ENCODE measurements at places on chromosomes 6 and 20. TPM values are rescaled to one million over a fixed set of nuclear protein-coding genes. Genes with fewer than 3 reads are reported as not detected.

- no peak for DNase-seq
- H3K4me3 ChIP-seq: peak overlapping the region; percentile 89
- peaks cover 42% of the 10 kb centered on the region for H3K4me1 ChIP-seq
- H3K27ac ChIP-seq: peak overlapping the region; percentile 36
- peaks cover 16% of the 10 kb centered on the region for H3K27me3 ChIP-seq
These were observed 401 bp upstream of the PHF3 start for GRCh38 chr6:63635215-63635587.

GRCh38 chr6:108528878-108529277, 31.8 kb upstream of the FOXO3 start:
- H3K27ac ChIP-seq: no peak overlapping the region
- no peak for DNase-seq
- H3K4me3 ChIP-seq: no peak overlapping the region

GRCh38 chr6:232982-233640, 59.2 kb upstream of the DUSP22 start:
- peaks cover 16% of the 10 kb centered on the region for H3K4me1 ChIP-seq
- no peaks in the 10 kb centered on the region for H3K27me3 ChIP-seq
- no peak overlapping the region for H3K4me3 ChIP-seq
- peak overlapping the region; percentile 57 for H3K27ac ChIP-seq

GRCh38 chr6:6436946-6437345, 116.5 kb upstream of the F13A1 start:
- no peak for DNase-seq
- no peak overlapping the region for H3K27ac ChIP-seq
- H3K27me3 ChIP-seq: peaks cover 10% of the 10 kb centered on the region
- no peak overlapping the region for H3K4me3 ChIP-seq
- peaks cover 2% of the 10 kb centered on the region for H3K36me3 ChIP-seq

GRCh38 chr6:15513801-15514711, 148.8 kb downstream of the DTNBP1 start:
- H3K36me3 ChIP-seq: peaks cover 20% of the 10 kb centered on the region
- H3K27ac ChIP-seq: peak overlapping the region; percentile 27
- peaks cover 5% of the 10 kb centered on the region for H3K4me1 ChIP-seq
- H3K4me3 ChIP-seq: no peak overlapping the region
- no peaks in the 10 kb centered on the region for H3K27me3 ChIP-seq

DNA sequence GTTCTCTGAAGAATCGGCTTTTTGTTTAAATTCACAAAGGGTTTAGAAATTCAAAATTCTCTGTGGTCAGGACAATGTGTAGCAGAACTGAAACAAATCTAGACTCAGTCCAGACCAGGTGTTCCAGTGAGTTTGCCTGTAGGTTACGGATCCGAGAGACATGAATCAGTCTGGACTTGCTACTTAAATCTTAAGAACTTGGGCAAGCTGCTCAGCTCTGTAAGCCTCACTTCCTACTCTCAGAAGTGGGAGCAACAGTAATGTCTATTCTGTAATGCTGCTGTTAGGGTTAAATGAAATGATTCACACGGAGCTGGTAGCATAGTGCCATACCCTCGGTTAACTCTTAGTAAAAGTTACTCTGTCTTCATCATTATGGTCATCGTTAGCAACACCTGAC, 37.7 kb downstream of the HECA start:
- H3K36me3 ChIP-seq: peaks cover 9% of the 10 kb centered on the region
- H3K27ac ChIP-seq: no peak overlapping the region
- no peak overlapping the region for H3K4me3 ChIP-seq

DNA sequence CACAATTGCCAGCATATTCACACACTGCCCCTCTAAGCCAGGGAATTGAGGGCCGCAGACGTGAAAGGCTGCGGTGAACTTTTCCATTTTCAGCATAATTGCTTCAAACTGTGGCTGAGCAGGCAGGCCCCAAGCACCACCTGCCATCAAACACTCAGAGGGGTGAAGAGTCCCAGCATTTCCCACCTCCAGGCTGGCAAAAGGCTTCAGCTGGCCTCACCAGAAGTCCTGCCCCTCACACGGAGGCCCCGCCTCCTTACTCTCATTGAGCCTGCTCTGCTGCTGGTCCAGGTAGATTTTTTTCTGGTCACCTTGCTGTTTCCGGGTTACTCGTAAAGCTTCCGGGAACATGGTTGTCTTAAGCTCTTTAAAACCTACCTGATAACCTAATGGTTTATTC, 52.0 kb upstream of the PRELID3B start:
- no peaks in the 10 kb centered on the region for H3K4me1 ChIP-seq
- H3K36me3 ChIP-seq: no peaks in the 10 kb centered on the region
- DNase-seq: no peak
- no peaks in the 10 kb centered on the region for H3K27me3 ChIP-seq
- H3K27ac ChIP-seq: no peak overlapping the region
- H3K4me3 ChIP-seq: no peak overlapping the region

- no peak overlapping the region for H3K4me3 ChIP-seq
- peaks cover 6% of the 10 kb centered on the region for H3K4me1 ChIP-seq
- no peaks in the 10 kb centered on the region for H3K27me3 ChIP-seq
- H3K27ac ChIP-seq: no peak overlapping the region
These were observed 18.4 kb upstream of the LAMA4 start for GRCh38 chr6:112272799-112273198.

GRCh38 chr6:12150812-12151432, 138.8 kb downstream of the HIVEP1 start:
- H3K27ac ChIP-seq: no peak overlapping the region
- no peak overlapping the region for H3K4me3 ChIP-seq
- H3K36me3 ChIP-seq: peaks cover 6% of the 10 kb centered on the region
- no peak for DNase-seq
- no peaks in the 10 kb centered on the region for H3K27me3 ChIP-seq

- peaks cover 15% of the 10 kb centered on the region for H3K4me1 ChIP-seq
- H3K36me3 ChIP-seq: no peaks in the 10 kb centered on the region
- no peaks in the 10 kb centered on the region for H3K27me3 ChIP-seq
- no peak for DNase-seq
- no peak overlapping the region for H3K27ac ChIP-seq
- no peak overlapping the region for H3K4me3 ChIP-seq
These were observed 223.4 kb downstream of the FARS2 start for GRCh38 chr6:5484692-5485091.

- peak; percentile 76 for DNase-seq
- H3K36me3 ChIP-seq: peaks cover 4% of the 10 kb centered on the region
- H3K27me3 ChIP-seq: no peaks in the 10 kb centered on the region
- H3K4me3 ChIP-seq: peak overlapping the region; percentile 33
These were observed 38.8 kb downstream of the SRC start for GRCh38 chr20:37384683-37385174.

DNA sequence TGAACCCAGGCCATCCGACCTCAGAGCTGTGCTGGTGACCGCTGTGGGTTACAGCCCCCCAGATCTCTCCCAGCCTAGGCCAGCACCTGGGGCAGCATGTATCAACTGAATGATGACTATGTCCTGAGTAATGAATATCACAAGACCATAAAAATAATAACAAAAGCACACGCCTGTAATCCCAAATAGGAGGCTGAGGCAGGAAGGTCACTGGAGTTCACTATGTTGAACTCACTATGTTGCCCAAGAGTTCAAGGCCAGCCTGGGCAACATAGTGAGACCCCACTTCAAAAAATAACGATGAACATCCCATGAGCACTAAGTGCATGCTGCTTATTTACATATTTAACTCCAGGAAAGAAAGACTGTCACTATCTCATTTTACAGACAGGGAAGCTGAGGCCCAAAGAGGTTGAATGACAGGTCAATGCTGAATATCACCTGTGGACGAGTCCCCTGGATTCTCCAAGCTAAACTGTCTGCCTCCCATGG, 92.3 kb downstream of the NFATC2 start:
- no peak overlapping the region for H3K27ac ChIP-seq
- no peaks in the 10 kb centered on the region for H3K27me3 ChIP-seq
- H3K4me3 ChIP-seq: no peak overlapping the region
- peaks cover 20% of the 10 kb centered on the region for H3K4me1 ChIP-seq
- H3K36me3 ChIP-seq: peaks cover 4% of the 10 kb centered on the region

GRCh38 chr6:117028256-117028655, 151.2 kb downstream of the RFX6 start:
- H3K27ac ChIP-seq: no peak overlapping the region
- H3K4me3 ChIP-seq: no peak overlapping the region
- no peaks in the 10 kb centered on the region for H3K4me1 ChIP-seq

DNA sequence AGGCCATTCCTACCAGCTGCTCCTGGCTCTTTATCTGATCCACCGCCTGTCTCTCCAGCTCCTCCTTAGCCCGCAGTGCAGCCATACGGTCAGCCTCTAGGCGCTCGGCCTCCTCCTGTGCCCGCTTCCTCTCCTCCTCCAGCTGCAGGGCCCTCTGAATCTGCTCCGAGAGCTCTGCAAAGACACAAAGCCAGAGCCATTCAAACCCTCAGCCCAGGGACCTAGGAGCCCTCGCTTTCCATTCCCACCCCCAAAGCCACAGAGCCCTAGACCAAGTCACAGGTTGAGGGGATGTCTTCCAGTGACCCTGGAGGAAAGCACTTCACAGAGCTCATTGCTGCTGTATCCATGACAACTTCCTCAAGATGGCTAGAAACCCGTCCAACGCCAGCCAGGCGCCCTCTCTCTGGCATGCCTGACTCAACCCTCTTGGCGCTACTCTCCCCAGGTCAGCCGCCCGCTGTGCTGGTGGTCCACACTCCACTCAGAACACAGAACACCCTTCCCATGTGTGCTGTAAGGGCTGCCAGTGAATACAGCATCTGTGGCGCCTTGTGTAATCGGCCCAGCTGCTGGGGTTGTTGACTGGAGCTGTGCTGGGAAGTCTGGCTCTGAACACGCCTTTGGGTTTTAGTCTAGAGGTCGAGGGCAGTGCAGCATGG, 49.3 kb downstream of the EZR start:
- DNase-seq: no peak
- H3K36me3 ChIP-seq: peaks cover 27% of the 10 kb centered on the region
- peak overlapping the region; percentile 78 for H3K27ac ChIP-seq
- H3K27me3 ChIP-seq: no peaks in the 10 kb centered on the region

- no peaks in the 10 kb centered on the region for H3K36me3 ChIP-seq
- DNase-seq: no peak
These were observed 52.2 kb upstream of the TASP1 start for GRCh38 chr20:13690943-13691342.

GRCh38 chr6:158381214-158381613, 68.9 kb downstream of the TULP4 start:
- no peak overlapping the region for H3K4me3 ChIP-seq
- no peak for DNase-seq
- H3K27ac ChIP-seq: no peak overlapping the region
- H3K27me3 ChIP-seq: no peaks in the 10 kb centered on the region

GRCh38 chr20:23509247-23509913, 18.5 kb downstream of the CST8 start:
- peak overlapping the region; percentile 99 for H3K27ac ChIP-seq
- no peak for DNase-seq
- H3K4me3 ChIP-seq: no peak overlapping the region
- H3K36me3 ChIP-seq: no peaks in the 10 kb centered on the region
- no peaks in the 10 kb centered on the region for H3K27me3 ChIP-seq

DNA sequence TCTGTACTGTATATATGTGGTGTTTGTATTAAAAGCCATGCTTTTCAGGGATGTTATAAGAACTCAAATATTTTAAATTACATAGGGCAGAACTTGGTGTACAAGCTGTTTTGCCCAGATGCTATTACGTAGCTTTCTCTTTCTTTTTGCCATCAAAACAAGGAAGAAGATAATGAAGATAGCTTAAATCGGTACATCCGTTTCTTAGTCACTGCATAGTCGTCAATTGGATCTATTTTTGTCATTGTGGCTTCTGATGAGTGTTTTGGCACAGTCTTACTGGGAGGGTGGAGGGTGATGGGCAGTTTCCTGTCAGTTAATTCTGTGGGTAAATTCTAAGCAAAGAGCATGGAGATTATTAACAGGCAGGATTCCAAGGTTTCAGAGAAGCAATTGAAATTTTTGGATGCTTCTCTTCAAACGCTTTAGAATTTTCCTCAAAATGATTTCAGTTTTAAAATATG, 649.1 kb upstream of the GJE1 start:
- peak overlapping the region; percentile 75 for H3K27ac ChIP-seq
- no peak for DNase-seq
- H3K4me3 ChIP-seq: no peak overlapping the region
- H3K36me3 ChIP-seq: peaks cover 17% of the 10 kb centered on the region
- no peaks in the 10 kb centered on the region for H3K27me3 ChIP-seq

DNA sequence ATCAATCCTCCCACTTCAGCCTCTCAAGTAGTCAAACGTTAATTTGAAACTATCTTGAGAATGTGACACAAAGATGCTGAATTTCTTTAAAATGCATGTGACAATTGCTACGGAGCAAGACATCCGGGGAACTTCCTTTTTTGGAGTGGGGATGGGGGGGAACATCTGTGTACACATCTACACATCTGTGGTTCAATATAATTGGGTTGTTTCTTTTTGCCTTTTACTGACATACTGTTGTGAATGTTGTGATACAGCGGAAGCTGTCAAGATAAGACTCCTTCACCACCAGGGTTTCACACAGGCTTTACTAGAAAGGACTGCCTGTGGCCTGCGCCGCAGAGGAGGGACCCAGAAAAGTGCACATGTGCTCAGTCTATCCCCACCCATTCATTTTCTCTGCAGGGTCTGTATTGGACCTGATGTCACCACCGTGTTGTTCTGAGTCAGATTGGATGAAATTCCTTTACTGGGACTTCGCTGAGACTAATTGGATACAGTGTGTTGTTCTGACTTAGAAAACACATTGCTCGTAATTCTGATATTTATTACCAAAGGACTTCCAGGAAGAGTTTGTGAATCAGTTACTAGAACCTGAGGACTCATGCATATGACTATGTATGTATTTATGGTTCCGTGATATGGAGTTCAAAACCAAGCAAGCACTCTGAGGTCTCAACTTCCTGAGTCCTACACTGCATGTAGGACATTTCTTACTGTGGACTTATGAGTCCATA, 98.7 kb upstream of the SGK1 start:
- no peak overlapping the region for H3K27ac ChIP-seq
- H3K36me3 ChIP-seq: peaks cover 3% of the 10 kb centered on the region
- H3K4me1 ChIP-seq: peaks cover 6% of the 10 kb centered on the region

- H3K27ac ChIP-seq: no peak overlapping the region
- peaks cover 26% of the 10 kb centered on the region for H3K4me1 ChIP-seq
- H3K4me3 ChIP-seq: no peak overlapping the region
- H3K36me3 ChIP-seq: no peaks in the 10 kb centered on the region
- no peaks in the 10 kb centered on the region for H3K27me3 ChIP-seq
- DNase-seq: no peak
These were observed 9.8 kb downstream of the PDE10A start for GRCh38 chr6:165653196-165653595.

DNA sequence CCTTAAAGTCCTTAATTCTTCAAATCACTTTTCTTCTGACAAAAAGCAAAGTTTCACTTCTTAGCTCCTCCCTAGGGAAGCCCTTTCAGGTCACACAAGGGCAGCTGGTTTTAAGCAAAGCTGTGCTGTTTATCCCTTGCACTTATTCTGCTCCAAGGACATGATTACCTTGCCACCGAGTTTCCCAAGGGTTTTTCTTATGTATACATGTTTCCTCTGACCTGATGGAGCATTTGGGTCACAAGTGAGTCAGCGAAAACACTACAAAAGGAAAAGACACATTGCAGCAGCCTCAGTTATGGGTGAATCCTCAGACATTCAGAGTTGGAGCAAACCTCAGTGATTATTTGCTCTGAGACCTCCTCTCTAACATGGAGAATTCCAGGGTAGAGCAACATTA, 26.6 kb upstream of the ILRUN start:
- peaks cover 17% of the 10 kb centered on the region for H3K4me1 ChIP-seq
- H3K4me3 ChIP-seq: no peak overlapping the region
- no peak overlapping the region for H3K27ac ChIP-seq
- peaks cover 4% of the 10 kb centered on the region for H3K36me3 ChIP-seq
- no peaks in the 10 kb centered on the region for H3K27me3 ChIP-seq

Gene TTK
- 45.5 TPM for total RNA-seq

Gene TRIM40
- total RNA-seq: not detected

Gene LY6G6D
- total RNA-seq: not detected

Gene KCNK15
- not detected for total RNA-seq

Gene AKAP7
- 7.3 TPM for total RNA-seq

Gene XKR7
- 4.5 TPM for total RNA-seq

Gene LAMA2
- 0.47 TPM for total RNA-seq

Gene SLC2A10
- 12.7 TPM for total RNA-seq

Gene CRISP2
- total RNA-seq: not detected

Gene SCRT2
- 4.1 TPM for total RNA-seq

All from neural crest cell (in vitro differentiated cells).